Nucleus accumbens (tissue), 56 donors: ENCODE measurements at places on chromosomes 4 and X.

DNA sequence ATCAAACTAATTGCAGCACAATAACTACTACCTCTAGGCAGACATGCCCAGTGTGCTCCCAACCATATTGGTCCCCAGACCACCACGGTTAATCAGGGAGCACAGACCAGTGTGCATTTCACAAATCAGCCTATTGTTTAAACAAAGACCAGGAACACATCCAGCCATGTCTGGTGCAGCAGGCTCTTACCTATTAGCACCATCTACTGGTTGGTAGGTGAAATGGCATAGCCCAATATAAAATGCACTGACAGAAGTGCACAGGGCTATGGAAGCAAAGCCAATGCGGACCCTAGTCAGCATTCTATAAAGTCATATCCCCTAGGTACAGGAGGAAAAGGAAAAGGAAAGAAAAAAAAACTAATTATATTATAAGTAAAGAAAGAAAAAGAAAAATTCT, 15.5 kb upstream of the CYLC1 start:
- DNase-seq: no peak

DNA sequence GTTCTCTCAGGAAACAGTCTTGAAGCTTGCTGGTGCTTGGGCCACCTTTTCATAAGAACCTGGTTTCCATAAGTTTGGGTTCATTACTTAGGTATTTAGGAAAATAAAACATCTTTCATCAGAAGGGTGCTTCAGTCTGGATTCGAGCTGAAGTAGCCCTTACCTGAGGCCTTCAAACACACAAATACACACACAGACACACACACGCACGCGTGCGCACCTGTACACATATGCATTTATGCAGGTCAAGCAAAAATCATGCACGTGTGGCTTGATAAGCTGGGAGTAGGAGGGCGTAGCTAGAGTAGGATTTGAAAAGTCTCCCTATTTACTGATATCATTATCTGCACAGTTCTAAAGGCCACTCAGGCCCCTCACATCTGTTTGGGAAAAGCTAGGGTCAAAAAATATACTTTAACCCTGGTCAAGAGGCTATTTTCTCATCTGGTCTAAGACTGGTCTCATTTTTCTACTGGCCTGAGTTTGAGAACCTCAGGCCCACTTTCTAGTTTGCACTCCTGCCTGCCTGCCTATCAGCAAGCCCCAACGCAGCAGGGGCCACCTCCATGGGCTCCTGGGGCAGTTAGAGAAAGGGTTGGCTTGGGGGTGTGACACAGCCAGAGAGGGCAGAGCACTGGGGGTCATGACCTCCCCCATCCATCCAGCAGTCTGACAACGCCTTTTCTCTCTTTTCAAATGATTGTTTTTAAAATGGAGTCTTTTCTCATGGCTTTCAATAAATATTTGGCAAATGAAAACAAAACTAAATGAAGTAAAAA, 64.3 kb downstream of the RASL11B start:
- DNase-seq: no peak

DNA sequence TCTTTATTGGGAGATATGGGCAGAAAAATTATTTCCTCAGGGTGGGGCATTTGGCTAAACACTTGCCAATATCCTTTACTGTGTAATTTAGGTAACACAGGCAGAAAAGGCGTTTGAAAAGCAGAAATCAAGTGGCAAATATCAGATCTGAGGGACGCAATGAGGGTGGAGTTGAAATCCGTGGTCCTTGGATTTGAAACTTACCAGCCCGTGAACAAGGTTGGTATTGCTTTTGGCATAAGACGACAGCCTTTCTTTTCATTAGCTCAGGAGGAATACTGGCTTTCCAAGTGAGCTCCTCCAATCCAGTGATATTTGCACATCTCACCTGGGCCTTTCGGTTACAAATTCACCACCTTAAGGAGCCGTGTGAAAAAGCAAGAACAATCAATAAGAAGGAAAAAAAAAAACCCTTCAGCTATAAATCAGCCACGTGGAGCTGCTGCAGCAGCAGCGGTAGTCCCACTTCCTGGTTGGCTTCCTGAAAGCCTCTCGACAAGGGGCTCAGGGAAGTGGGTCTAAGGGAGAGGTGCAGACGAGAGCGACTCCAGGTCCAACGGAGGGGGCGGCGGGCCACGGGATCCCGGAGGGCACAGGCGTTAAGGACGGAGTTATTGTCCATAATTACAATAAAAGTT, 734 bp upstream of the GALNT7 start:
- DNase-seq: no peak

GRCh38 chr4:114277690-114278089, 298.2 kb upstream of the ARSJ start:
- no peak for DNase-seq

GRCh38 chrX:20218836-20219505, 47.7 kb downstream of the RPS6KA3 start:
- DNase-seq: no peak

- DNase-seq: no peak
These were observed 77.2 kb downstream of the REPS2 start for GRCh38 chrX:17023661-17024060.

- DNase-seq: no peak
These were observed 171.6 kb downstream of the NR3C2 start for GRCh38 chr4:148270630-148271029.

GRCh38 chrX:12770440-12770839, 20.8 kb upstream of the PRPS2 start:
- DNase-seq: no peak

DNA sequence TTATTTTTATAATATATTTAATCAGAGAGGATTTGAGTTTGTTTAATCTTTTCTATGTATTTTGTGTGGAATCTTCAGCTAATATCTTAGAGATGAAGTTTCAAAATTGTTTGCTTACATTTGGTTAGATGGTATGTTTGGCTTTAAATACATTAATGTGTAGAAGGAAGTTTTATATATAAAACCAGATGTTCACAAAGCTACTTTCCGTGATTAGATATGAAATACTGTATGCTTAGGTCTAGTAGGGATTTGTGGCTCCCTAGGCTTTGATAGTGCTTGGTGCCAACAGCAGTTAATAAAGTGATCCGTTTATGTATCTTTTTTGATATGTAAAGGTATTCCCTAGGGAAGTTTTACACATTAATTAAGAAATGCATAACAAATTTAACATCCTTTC, 223.0 kb downstream of the ARHGAP10 start:
- DNase-seq: no peak

DNA sequence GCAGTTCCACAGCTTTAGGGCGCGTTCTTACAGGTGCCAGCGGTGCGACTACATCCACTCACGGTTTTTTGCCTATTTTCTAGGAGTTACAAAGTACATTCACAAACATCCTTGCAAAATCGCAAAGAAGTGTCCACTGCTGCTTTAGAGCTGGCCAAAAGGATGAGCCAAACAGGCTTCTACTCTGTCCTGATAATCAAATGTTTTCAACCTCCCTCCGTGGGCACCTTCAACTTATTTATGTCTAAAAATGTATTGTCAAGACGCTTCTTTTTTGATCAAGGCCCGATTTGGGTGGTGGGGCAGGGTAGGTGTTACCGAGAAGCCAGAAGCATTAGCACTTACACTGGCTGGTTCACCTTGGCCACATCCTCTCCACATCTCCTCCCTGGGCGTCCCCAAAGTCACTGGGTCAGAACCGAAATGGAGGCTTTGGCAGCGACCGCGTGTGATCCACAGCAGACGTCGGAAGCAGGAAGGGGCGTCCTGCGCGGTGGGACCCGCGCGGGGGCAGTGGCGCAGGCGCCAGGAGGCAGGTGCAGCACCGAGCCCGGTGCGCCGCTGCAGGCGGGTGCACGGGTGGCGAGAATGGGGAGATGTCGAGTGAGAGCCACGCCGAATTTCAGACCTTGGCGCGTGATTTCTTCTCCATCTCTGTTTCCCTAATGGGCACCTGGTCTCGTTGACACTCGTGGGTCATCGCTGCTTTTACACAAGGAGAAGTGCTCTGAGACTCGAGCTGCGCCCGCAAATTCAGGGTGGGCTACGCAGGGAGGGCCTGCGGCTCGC, 16.9 kb downstream of the NKX3-2 start:
- DNase-seq: no peak

GRCh38 chr4:73501664-73502265, 20.2 kb downstream of the AFM start:
- no peak for DNase-seq

- no peak for DNase-seq
These were observed 52.8 kb downstream of the TBC1D14 start for GRCh38 chr4:6962211-6963041.

DNA sequence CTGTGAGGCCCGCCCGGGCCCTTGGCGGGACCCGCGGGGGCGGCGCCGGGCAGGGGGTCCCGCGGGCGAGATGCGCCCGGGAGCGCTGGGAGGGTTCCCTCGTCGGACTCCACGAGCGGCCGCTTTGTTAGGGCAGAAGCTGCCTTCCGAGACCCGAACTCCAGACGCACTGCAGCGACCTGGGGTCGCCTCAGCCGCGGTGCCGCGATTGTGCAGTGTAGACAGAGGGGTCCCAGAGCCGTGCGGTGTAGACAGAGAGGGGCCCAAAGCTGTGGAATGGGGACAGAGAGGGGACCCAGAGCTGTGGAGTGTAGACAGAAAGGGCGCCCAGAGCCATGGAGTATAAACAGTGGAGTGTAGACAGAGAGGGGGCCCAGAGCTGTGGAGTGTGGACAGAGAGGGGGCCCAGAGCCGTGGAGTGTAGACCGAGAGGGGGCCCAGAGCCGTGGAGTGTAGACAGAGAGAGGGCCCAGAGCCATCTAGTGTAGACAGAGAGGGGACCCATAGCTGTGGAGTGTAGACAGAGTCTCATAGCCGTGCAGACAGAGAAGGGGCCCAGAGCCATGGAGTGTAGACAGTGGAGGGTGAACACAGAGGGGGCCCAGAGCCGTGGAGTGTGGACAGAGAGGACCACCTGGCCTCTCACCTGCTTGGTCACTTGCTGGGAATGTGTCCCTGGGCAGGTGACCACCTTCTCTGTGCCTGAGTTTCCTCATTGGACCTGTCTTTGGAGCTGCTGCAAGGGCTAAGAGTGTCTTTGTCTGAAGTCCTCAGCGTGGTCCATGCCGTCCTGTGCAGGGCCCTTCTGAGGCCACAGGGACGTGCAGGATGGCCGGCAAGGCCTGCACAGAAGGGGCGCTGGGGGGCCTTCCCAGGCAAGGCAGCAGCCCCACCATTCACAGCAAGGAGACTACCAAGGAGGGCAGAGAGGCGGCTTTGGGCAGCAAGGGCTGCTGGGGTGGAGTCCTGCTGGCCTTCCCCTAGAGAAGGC, 875 bp downstream of the RGS12 start:
- DNase-seq: no peak

- no peak for DNase-seq
These were observed 765 bp downstream of the ENOPH1 start for GRCh38 chr4:82430964-82431745.

- no peak for DNase-seq
These were observed 347.1 kb upstream of the FAT1 start for GRCh38 chr4:187070740-187071139.

DNA sequence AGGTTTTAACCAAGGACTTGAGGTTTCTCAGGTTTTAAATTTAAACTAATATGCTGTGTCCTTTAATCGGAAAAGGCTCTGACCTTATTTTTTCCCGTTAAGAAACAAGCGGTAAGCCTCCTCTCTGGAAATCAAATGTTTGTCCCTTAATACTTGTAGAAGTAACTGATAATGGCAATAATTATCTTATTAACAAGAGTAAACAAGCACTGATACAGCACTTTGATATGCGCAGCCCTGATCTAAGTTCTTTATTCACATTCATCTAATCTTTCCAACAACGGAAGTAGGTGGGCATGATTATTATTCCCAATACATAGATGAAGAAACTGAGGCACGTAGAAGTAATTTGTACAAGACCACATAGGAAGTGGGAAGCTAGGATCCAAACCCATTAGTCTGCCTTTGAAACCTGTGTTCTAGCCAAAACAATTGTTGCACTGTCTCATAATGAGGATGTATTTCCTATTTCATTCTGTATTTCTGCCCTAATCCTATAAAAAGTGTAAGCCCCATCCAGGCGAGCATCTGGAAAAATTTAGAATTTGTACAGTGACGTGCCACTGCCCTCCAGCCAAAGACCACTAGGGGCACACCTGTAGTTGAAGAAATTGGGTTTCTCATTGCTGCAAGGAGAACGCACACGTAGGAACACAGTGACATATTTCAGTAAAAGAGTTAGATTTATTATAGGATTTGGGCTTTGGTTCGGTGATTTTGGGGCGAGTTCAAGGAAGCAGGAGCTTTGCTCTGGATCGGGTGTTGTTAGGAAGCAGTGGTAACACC, 606 bp downstream of the CXorf58 start:
- DNase-seq: no peak

DNA sequence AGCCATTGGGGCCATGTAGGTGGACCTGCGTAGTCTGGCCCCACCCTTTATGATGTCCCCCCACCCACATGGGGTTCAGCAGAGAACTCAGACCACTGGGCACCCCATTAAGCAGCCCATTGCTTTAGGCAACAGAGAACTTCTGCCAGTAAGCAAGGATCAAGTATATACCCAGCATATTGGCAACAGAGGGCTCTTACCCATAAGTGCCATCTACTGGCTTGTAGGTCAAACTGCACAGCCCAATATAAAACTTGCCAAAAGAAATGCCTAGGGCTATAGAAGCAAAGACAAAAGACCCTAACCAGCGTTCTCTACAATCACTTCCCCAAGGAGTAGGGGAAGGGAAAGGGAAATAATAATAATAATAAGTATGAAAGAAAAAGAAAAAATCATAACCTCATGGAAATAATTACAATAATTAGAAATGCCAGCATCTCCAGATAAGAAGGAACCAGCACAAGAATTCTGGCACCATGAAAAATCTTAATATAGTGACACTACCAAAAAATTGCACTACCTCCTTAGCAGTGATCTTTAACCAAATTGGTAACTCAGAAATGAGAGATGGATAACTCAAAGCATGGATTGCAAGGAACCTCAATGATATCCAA, 1090.7 kb downstream of the FAT4 start:
- DNase-seq: no peak

DNA sequence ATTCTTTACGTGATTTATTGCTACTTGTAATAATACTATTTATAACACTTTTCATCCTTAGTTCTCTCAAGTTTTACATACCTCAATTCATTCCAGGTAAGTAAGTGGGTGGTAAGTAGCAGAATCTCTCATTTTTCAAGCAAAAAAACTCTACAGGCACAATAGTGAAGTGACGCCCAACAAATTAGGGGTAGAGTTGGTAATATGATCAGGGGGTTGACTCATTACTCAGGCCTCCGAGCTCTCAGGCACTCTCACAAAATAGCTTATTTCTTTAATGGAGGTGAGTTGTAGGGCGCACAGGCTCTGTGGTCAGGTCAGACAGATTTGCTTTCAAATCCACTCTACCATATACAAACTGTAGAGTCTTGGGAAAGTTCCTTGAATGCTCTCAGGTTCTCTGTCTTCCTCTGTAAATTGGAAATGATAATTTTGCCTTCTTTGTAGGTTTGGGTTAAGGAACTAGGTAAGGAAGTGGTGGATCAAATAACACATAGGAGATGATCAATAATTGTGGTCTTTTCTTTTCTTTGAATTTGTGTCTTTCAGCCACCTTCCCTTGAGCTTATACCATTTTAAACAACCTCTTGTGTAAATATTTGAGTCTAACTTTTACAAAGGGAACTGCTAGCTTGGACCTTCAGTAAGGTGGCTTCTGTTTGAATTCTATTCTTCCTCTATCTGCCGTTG, 134.9 kb upstream of the LEF1 start:
- no peak for DNase-seq

GRCh38 chr4:87559090-87559837, 30.1 kb upstream of the SPARCL1 start:
- no peak for DNase-seq
